CD4-positive, alpha-beta T cell treated with Interleukin-1 beta for 1 hour (primary cell): ENCODE measurements at places on chromosomes 5 and 9.

- DNase-seq: peak; percentile 5
Measured at GRCh38 chr9:89154651-89155336, 23.8 kb downstream of the SHC3 start.

DNA sequence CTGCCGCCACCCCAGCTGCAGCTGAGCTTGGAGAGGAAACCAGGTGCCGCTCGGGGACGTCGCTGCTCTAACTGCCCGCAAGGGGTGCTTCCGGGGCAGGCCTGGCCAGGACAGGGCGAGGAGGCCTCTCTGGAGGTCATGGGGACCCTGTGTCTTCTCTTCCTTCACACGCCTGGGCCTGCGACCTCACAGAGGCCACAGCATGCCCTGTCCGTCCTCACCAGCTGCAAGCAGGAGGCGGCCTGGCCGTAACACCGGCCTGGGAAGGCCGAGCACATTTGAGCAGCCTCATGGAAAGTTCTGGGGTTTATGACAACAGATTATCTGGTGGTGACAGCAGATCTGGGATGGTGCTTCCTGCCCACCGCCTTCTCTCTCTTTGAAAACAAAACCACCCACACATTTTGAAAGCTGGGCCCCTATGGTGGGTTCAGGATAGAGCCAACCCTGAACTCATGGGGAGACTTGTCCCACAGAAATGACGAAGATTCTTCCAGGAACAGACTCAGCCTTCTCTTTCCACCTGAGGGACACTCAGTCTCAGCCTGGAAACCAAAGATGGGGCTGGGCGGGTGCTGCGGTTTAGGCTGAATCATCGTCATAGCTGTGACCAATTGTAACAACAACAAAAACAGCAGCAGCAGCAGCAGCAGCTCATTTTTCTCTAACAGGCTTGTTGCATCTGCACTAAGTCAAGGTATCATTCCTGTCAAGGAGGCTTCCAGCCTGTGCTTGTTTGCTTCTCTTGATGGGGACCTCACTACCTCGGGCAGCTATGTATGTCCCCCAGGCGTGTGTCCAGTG, 99.6 kb upstream of the RAPGEF1 start:
- DNase-seq: peak; percentile 25

DNA sequence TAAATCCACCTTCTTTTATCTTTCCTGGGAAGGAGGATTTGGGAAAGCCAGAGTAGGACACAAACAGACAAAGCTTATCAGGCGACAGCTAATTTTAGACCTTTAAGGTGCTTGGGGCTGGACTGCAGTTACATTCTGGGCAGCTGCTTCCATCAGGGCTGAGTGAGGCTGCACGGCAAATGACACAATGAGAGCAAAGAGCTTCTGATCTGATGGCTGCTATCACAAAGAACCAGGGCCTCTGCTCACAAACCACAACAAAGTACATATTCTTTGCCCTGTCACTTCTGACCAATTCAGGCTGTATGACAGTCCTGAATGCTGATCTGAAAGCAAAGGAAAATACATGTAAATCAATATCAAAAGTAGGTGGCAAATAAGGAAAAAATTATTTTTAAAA, 93.1 kb downstream of the MRPS27 start:
- no peak for DNase-seq

DNA sequence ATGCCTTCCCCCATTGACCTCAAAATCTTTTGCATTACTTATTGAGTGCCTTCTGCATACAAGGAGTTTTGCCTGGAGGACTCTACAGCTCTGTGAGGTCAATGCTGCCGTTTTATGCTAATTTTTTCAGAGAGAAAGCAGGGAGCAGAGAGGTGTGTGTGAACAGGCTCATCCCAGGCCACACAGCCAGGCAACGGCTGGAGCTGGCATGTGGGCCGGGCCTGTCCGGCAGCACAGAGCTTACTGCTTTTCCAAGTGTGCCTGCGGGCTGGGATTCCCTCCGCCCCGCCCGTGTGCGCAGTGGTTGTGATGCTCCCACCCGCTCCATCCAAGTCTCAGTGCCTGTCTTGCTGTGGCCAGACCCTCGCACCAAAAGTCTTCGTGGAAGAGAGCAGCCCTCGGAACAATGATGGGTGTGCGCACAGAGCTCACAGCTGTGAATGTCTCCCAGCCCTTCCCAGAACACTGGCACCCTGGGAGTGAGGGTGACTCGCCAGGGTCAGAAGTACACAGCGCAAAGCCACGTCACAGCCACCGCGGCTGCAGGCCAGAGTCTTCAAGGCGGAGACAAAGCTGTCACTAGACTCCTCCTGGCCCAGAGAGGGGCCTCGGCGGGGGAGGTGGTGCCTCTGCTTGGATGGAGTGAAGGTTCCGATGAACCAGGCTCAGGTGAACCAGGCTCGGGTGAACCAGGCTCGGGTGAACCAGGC, 82.8 kb downstream of the COL5A1 start:
- no peak for DNase-seq

DNA sequence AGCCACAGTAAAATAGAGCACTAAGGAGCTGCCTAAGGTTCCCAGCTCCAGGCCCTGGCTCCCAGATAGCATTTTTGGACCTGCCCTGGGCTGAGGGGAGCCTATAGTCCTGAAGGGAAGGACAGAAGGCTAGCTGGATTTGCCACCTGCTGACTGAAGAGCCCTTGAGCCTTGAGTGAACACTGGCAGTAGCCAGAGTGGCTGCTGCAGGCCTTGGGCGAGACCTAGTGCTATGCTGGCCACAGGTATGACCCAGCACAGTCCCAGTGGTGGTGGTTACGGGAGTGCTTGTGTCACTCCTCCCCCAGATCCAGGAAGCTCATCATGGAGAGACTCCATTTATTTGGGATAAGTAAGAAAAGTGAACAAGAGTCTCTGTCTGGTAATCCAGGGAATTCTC, 10.3 kb upstream of the STX17 start:
- no peak for DNase-seq

DNA sequence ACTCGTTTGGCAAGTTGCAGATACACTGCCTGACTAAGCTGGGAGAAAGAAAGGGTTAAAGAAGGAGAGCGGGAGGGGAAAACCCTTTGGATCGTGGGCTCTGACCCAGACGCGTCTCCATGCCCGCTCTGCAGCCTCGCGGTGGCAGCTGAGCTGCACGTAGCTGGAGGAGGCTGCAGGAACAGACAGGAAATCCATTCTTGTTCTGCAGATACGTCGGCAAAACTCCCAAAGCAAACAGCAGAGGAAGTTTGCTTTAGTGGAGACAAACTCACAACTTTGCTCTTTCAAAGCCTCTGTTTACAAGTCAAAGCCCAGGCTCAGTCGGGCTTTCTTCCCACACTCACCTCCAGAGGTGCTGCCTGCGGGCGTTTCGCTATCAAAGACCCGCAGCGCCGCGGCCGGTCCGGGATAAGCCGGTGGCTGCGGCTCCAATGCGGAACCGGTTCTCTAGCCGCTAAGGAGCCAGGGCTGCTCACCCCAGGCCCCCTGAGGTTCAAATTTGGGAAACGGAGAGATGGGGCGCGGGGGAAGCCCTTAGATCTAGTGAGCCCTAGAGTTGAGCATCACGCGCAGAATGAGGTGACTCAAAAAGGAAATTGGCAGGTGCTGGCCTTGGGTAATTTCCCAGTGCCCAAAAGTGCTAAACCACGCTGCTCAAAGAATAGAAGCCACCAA, 60.7 kb downstream of the MAT2B start:
- peak; percentile 16 for DNase-seq

DNA sequence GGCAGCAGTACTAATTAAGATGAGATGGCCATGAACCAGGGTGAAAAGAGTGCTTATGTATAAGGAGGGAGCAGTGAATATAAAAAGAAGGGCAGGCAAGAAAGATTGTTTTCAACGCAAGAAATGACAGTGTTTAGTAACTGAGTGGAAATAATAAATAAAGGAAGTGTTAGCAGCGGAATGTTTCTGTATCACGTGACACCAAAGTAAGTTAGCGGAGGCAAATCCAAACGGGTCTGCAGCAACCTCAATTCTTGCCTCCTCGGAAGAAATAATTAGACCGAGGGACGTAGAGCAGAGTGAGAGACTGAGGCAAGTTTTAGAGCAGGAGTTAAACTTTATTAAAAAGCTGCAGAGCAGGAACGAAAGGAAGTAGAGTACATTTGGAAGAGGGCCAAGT, 15.4 kb upstream of the GAS1 start:
- no peak for DNase-seq

GRCh38 chr5:90983148-90983547, 400.0 kb downstream of the ARRDC3 start:
- no peak for DNase-seq

DNA sequence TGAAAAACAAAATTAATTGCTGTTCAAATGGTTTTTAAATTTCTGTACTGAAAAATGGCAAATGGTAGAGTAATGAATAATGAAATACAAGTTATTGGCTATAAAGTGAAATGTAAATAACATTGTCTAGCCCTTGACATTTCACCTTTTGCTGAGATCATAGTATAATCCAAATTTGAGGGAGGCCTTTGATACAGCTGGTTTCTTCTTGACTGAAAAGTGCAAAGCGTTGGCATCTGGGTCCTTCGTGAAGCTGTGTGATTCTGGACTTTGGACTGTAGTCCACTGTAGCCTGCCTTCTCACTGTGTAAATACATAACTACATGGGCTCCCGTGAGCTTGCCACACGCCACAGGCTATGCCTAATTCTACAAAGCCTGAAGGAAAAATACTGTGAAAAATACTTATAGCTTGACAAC, 52.3 kb downstream of the ARHGEF28 start:
- no peak for DNase-seq

DNA sequence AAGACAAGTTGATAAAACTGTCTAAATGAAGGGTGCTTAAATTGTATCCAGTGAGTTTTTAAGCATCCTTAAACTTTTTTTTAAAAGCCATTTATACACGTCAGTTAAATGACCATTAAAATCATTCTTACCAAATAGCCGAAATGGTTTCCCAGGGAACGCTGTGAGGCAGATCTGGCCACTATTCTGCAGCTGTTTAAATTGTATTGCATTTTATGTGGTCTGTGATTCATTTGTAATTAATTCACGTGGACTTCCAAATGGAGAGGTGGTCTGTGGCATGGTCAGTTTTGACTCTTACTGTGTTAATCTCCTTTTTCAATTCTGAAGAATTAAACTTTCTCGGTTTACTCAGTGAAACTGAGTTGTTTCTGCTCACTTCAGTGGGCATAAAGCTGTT, 113.7 kb upstream of the OTULINL start:
- DNase-seq: no peak

- no peak for DNase-seq
Measured at GRCh38 chr9:101442318-101442717, 6.7 kb upstream of the ALDOB start.

DNA sequence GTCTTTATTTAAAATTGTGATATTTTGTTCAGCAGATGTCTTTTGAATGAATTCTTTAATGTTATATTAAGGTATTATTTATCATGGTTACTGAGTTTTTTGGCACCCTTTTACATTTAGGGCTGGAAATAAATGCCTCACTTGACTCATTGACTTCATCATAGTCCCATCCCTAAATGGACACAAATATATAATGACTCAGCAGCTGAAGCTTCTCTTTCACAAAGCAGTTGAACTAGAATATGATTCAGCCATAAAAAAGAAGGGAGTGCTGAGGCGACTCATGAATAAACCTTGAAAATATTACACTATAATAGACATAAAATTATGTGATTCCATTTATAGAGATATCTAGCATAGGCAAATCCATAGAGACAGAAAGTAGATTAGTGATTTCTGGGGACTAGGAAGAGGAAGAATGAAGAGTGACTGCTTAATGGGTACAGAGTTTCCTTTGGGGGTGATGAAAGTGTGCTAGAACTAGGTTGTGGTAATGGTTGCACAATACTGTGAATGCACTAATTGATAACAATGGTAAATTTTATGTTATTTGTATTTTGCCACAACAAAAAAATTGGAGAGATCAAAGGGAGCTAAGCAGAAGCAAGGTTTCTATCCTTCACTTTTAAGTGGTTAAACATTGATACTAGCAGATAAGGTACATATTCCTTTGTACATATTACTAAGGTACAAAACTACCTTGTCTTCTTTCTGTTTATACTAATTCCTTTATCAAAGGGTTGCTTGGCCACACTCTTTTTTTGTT, 449.6 kb downstream of the NTRK2 start:
- no peak for DNase-seq

DNA sequence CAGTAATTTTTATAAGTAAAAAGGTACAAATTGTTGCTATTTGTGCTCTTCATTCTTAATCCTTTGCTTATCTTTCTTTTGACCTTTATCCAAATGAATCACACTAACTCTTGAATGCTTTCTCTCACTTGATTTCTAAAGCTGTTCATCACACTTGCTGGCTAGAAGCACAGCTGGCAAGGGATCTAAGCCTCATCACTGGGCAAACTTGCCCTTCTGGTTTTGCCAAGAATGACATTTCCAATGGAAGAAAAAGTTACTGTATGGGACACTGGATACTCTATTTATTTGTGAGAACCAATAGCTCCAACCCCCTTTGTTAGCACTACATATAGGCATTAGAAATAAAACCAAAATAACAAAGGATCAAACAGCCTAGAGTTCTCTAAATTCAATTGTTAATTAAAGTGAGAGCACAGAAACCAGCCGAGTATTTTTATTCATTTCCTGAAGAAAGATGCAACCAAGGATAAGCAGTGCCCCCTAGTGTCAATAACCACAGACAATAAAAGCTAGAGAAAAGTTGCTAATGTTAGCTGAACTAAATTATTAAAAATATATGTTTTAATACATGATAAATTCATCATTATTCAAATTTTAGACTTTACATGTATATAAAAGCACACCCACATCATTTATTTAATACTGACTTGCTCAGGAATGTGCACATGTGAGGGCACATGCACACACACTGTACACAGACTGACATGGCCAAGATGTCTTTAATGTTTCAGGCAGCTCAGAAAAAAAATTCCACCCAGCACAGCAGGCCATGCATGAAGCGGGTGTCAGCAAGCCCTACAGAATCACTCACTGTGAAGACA, 59.8 kb upstream of the POU5F2 start:
- DNase-seq: no peak
